ENCODE measurements at places on chromosomes 11 and 22.
A peak's percentile ranks its signal among the peaks of the same experiment; 100 is the strongest.

DNA sequence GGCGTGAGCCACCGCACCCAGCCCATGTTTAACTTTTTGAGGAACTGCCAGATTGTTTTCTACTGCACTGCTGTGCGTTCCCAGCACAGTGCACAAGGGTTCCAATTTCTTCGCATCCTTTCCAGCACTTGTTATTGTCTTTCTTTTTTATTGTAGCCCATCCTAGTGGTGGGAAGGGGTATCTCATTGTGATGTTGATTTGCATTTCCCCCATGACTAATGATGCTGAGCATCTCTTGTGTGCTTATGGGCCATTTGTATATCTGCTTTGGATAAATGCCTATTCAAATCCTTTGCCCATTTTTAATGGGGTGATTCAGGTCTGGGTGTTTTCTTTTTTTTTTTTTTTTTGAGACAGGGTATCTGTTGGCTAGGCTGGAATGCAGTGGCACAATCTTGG is 36.6 kb upstream of the SYT7 start:
- no peak for DNase-seq

- DNase-seq = no peak
These were observed 20.3 kb upstream of the MICAL2 start for GRCh38 chr11:12090061-12090591.

DNA sequence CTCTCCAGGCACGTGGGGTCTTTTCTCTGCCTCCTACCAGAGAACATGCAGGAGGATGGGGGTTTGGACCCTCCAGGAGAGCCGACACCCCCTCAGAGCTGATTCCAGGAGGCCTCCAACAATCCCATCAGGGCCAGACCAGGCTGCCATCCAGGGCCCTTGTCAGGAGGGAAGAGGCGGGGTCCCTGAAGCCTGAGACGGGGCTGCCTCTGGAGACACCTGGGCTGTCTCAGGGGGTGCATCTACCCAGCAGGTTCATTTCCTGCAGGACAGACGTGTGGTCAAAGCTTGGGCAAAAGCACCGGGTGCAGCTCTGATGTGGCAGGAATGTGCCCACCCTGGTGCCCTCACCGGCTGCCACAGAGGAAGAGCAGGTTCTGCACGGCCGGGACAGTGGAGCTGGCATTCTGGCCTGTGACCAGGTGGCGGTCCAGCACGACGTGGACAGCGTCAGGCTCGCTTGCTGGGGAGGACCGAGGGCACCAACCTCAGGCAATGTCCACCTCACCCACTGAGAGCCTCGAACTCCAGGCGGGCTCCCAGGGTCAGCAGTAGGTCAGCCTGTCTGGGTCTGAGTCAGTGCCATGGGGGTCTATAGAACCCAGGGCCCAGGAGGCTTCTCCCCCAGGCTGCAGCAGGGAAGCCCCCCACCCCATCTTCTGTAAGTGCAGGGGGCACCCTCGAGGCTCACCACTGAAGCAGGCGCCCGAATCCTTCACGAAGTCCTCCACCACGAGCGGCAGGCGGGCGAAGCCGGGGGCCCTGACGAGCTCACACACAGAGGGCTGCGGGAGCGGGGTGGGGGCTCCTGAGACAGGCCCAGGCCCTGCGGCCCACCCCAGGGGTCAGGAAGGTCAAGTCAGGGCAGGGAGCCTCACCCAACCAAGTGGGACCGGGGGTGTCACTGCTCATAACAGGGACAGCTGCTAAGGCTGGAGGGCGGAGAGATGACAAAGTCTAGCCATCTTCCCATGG is 6.4 kb downstream of the GATD1 start:
- DNase-seq = no peak

- DNase-seq = no peak
These were observed 192.6 kb upstream of the CARD18 start for GRCh38 chr11:105332171-105332570.

DNA sequence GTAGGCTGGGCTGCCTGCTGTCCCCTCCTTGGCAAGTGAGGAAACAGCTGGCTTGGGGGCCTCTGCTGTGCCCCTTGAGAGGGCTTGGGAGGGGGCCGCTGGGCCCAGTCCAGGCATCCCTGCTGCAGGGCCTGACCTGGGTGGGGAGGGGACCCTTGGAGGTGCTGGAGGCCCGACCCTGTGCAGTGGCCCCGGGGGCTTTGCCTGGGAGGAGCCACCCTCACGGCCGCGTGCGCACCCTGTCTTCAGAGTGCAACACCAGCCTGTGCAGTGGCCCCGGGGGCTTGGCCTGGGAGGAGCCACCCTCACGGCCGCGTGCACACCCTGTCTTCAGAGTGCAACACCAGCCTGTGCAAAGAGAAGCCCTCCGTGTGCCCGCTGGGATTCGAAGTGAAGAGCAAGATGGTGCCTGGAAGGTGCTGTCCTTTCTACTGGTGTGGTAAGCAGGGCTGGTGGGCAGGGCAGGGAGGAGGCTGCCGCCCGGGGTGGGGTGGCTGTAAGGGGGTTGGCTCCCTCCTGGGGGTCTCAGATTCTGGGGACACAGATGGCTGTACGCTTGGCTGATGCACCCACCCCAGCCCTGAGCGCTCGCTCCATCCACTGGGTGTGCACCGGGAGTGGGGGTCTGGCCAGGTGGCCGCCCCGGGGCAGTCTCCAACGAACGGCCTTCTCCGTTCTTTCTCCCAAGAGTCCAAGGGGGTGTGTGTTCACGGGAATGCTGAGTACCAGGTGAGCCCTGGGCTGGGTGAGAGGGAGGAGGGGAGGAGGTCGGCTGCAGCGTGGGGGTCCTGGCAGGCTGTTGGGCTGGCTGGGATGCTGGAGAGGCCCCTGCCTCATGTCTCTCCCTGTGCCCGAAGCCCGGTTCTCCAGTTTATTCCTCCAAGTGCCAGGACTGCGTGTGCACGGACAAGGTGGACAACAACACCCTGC is 32.9 kb downstream of the MUC2 start:
- DNase-seq = no peak

GRCh38 chr11:108666373-108666772 is 1.5 kb downstream of the DDX10 start:
- no peak for DNase-seq

GRCh38 chr11:116373104-116373944 is 399.5 kb downstream of the BUD13 start:
- DNase-seq = peak; percentile 51

- DNase-seq = no peak
These were observed 139.0 kb downstream of the FCHSD2 start for GRCh38 chr11:73003088-73003487.

- no peak for DNase-seq
These were observed 5.3 kb downstream of the FXYD6 start for GRCh38 chr11:117871160-117871559.

GRCh38 chr11:6657346-6657745 is 1.7 kb upstream of the DCHS1 start:
- DNase-seq = no peak

DNA sequence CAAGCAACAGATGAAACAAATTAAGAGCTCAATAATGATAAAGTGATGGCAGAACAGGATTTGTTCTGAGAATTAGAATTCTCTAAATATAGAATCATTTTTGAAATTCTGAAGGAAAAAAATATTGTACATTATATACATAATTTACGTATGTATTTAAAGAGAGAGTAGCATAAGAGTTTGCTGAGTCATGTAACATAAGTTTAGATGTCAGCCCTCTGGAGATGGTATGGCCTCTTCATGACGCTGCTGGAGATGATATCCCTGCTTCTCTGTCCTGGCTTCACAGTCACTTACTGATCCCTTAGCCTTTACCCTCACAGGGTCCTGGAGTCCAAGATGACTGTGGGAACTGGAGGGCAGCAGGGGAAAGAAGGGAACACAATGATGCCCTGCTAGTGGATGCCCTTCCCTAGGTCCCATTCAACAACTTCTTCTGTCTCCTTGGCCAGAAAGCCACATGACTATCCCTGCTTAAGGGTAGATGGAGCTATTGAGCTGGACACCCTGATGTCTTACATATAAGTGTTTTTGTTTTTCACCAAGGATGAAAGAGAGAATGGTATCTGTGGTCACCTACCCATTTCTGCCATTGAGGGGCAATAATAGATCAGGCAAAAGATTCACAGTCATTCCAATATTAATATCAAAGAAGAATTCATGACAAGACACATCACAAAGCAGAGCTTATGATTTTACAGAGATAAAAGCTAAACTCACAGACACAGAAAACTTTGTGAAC is 753.1 kb downstream of the TBC1D22A start:
- DNase-seq = peak; percentile 12

DNA sequence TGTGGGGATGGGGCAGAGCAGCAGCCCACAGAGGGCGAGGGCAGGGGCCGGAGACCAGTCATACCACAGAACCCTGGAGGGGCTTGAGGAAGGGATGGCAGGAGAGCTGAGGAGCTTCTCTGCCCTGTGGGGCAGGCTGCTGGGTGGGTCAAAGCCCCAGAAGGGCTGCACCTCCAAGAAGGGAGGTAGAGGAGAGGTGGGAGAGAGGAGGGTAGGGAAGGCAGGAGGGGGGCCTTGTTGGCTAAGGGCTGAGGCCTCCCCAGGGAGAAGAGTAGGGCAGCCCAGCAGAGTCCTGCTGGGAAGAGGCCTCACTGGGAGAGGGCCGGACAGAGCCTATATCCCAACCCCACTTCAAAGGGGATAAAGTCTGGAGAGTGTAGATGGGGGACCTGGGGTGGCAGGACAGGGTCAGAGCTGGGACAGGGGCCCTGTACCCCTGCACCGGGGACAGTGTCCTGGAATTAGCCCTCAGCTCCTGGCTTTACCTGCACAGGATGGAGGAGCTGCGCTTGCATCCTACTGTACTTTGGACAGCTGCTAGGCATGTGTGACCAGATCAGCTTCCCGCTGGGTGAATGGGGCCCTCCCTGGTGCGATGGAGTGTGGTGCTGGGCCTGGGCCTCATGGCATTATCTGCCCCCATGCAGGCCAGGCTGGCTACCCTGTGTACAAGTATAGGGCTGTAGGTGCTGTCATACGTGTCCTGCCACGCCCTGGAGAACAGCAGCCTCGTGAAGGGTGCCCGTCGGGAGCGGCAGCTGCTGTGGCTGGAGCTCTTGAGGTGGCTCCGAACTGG is 7.3 kb downstream of the DGCR6L start:
- no peak for DNase-seq

DNA sequence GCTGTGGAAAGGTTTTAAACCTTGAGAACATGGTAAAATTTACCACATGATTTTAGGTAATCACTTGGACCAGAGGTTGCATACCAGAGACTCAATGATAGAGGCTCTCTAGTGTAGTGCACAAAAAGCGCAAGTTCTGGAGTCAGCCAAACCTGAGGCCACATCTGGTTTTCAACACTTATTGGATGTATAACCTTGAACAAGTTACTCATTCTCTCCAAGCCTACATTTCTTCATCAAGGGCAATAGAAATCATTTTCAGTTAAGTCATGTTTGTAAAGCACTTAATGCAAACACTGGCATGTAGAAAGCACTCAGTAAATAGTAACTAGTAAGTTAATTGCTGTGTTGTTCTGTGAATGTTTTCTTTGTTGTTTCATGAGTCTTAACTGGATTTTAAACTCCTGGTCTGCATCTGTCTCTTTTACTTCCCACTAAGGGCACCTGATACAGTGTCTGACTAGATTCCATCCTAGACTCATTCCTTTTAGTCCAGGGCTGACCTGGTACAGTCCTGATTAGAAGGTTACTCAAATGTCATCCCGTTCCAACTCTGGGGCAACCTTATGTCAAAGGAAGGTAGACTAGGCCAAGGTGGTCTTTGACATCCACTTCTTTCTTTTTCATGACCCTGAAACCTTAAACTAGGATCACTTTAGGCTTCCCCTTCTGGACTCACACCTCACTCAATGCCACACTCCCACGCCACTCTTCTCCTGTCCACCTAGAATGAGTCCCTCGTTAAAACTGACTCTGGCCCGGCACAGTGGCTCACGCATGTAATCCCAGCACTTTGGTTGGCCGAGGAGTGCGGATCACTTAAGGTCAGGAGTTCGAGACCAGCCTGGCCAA is 34.5 kb upstream of the EED start:
- DNase-seq = no peak

Measured in NCI-H748 treated with DMSO at 0.1 percent for 48 hours (cell line).